A673 (cell line): ENCODE measurements at places on chromosomes 6 and 20.

DNA sequence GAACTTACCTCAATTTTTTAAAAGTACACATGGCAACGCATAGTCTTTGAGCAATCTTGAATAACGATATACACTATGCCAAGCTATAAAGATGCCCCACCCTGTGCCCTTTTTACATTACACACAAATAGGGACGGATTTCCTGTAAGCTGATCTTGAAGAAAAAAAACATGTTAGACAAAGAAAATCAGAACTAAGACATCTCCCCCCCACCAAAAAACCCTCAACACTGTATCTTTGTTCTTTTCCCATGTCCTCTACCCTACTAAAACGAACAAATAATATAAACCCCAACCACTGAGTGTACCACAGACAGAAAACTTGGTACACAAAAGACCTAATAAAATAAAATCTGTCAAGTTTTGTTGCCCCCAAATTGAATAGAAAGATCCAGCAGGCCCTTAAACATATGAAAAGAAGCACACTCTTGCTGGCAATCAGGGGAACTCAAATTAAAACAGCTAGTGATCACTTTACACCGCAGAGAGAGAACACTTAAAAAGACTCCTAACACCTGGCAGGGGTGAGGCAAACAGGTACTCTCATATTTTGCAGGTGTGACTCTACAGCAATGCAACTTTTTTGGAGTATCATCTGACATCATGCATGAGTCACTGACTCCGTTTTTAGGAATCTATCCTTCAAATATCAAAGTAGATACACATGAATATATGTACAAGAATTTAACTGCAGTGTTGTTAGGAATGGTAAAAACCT lies 29.6 kb downstream of the BACH2 start:
- no peak for DNase-seq

DNA sequence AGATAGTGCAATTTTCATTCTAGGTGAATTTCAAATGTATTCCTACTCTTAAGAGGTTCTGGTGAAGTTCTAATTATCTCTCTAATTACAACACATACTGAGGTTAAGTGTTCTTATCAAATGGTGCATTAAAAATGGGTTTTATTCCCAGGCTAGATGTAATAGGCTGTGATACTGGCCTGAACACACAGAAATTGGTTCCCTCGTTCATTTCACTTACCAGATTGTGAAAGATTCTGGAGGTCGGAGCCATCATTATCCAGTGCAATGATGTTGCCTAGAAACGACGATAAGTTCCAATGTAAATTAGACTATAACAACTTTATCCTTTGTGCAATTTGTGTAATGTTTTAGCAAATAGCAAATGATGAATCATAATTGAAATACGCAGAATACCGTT lies 172.6 kb upstream of the SOX4 start:
- no peak for DNase-seq

GRCh38 chr20:43408848-43409576 lies 48.7 kb upstream of the SRSF6 start:
- DNase-seq, result peak; percentile 67

DNA sequence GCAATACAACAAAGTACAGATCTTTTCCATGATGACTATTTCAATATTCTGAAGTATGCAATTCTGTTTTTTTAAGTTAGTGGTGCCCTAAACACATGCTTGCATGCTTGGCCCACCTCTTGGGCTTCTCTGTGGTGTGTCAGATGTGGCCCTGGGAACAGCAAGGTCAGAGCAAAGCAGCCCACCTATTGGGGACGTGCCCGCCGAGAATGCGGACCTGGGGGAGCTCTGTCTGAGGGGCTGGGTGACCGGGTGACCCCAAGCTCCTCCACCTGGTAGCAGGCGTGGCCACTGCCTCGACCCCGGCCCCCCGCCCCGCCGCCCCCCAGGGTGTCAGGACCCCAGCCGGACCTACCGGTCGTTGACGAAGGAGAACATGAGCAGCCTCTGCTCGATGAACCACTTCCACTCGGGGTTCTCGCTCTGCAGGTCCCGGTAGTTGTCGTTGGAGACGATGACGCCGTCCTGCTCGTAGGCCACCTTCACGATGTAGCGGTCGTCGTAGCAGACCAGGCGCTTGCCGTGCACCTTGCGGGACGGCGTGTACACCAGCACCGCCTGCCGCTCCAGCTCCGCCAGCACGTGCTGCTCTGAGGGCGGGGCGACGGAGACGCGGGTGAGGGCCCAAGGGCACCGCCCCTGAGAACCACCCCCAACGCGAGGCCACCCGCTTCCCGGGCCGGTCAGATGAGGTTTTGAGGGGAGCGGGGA lies 28.3 kb downstream of the ZC3H12D start:
- DNase-seq, result no peak

DNA sequence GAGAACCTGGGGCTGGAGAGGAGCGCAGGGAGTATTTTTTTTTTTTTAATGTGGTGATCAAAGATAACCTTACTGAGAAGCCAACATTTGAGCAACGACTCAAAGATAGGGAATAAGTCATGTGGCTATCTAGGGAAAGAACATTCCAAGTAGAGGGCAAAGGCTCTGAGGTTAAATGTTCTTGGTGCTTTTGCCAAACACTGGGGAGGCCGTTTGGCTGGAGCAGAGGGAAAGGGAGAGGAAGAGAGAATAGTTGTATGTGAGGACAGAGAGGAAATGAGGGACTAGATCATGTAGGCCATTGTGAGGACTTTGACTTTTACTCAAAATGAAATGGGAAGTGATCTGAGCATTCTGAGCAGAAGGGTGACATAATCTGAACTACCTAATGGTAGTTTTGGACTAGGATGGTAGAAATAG lies 27.8 kb downstream of the ACSS2 start:
- DNase-seq, result no peak

DNA sequence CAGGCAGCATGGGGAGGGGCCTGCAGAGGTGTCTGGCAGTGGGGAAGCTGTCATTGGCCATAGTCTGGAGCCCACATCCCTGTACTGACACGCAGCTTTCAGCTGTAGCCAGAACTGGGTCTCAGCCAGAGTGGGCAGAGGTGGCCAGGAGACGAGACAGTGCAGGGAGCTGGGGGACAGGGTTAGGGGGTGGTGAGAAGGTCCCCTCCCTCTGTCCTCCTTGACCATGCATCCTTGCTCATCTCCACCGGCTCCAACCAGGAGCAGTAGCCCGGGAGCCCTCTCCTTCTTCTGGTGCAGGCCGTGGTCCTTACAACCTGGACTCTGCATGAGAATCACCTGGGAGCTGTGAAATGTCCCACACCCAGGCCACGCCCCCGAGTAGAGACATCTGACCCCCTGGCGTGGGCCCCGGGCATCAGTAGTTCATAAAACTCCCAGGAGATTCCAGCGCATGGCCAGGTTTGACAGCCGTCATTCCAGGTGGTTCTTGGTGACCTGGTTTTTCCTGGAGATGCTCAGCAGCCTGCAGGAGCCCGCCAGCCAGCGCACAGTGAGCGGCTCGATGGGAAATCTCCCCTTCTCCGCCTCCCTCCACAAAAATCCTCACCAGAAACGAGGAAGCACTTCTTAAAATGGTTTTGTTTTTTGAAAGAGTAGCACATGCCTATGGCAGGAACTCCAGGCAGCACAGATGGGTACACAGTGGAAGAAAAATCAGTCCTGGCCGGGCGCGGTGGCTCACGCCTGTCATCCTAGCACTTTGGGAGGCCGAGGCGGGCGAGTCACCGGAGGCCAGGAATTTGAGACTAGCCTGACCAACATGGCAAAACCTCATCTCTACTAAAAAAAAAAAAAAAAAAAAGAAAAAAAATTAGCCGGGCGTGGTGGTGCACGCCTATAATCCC lies 56.2 kb downstream of the ADNP start:
- no peak for DNase-seq

- no peak for DNase-seq
Measured at GRCh38 chr20:38098952-38099351, 65.4 kb downstream of the RPRD1B start.

- DNase-seq, result no peak
Measured at GRCh38 chr6:131024565-131024964, 38.5 kb downstream of the EPB41L2 start.

GRCh38 chr20:21224217-21224616 lies 78.9 kb upstream of the XRN2 start:
- no peak for DNase-seq

DNA sequence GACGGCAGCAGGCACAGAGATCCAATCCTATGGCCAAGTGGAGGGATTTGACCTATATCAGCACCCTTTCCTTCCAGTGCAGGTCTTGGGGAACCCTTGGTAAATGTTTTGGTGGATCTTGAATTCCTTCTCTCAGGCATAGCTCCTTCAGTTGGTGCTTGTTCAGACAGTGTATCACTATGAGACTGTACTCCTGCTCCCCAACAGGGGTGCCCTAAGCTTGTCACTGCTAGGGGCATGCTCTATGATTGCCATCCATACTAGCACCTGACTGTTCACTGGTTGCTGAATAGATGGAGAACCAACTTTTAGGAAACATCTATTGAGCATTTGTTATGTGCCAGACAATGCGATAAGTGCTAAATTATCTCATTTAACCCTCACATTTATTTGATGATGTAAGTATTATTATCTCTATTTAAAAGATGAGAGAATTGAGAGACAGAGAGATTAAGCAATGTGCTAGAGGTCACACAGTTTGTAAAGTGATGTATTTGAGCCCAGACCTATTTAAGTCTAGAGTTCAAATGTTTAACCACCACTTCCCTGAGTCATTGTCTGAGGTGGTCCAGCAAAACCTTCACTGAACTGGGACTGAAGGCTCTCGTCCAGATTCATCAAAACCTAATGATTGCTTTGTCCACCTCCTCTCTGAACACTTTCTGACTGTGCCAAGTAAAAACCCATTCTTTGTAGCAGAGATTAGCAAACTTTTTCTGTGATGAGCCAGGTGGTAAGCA lies 34.3 kb downstream of the ADGRF1 start:
- DNase-seq, result no peak

- DNase-seq, result no peak
Measured at GRCh38 chr6:112016320-112016719, 37.6 kb upstream of the CCN6 start.

DNA sequence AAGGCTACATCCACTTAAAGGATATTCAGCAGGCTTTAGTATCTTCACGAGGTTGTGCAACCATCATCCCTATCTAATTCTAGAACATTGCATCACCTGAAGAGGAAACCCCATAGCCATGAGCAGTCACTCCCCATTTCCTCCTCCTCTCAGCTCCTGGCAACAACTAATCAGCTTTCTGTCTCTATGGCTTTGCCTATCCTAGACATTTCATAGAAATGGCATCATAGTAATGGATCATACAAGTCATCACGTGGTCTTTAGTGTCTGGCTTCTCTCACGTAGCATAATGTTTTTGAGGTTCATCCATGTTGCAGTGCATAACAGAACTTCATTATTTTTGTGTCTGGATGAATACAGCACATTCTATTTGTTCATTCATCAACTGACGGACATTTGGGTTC lies 20.5 kb downstream of the SNAI1 start:
- DNase-seq, result peak; percentile 43

DNA sequence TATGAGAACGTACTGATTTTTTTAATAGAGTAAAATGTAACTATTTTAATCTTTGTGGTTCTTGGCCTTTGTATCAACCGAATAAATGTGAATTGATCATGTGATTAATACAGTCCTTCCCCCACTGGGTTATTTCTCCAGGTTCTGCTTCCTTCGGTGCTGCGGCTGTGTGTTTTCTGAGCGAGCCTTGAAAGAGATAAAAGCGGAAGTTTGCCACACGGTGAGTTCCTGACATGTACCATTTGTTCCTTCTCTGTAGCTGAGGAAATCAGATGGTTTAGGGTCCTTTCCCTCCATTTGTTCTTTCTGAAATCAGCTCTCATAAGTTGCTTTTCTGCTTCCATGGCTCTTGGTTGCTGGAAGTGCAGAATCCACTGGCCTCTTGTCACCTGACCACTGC lies 15.5 kb downstream of the RTF2 start:
- DNase-seq, result no peak

DNA sequence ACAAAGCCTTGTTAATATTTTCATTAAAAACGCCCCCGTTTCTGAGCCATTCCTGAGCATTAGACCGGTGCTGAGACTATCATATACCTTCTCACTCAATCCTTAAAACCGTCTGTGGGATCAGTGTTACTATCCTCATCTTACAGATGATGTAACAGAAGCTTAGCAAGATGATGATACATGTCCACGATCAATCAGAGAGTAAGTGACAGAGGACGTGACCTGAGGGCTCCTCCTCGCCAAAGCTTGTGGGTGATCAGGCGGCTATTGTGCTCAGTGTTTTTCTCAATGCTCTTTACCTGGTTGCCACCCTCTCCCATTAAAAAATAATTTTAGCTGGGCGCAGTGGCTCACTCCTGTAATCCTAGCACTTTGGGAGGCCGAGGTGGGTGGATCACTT lies 113.1 kb downstream of the MTHFD1L start:
- no peak for DNase-seq

- DNase-seq, result no peak
Measured at GRCh38 chr6:164130151-164130550, 715.6 kb downstream of the QKI start.
